ENCODE measurements at places on chromosomes 1 and 21.

DNA sequence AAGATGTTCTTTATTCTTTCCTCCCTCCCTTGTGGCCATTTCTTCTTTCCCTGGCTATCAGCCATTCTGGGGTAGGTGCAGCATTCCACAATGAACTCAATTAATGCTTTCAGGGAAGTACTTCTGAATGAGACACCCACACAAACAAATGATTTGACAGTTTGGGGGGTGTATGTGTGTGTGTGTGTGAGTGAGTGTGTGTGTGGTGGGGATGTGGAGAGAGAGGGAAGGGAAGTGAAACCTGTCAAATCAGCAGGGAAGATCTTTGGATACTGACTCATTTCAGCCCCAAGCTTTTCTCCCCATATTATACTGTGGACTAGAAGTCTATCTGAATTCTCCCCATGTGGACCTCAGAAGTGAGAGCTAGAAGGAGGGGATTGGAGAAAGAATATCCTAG is 154.9 kb upstream of the CD34 start:
- no peak for DNase-seq

DNA sequence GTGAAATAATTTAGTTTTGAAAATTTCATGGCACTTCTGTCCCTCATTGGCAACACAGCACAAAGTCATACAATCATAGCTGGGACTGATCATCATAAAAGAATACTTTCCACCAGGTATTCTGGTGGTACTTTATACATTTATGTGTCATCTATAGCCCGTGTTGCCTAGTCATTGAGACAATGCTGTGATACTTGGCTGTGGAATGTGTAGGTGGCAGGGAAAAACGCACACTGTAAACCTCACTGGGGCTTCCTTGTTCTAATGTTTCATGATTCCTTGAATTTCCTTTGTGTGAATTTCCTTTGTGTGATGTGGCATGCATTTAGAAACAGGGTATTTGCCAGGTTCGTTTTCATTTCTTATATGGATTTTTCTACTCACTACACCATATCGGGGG is 118.3 kb downstream of the FMN2 start:
- DNase-seq, result peak; percentile 18

DNA sequence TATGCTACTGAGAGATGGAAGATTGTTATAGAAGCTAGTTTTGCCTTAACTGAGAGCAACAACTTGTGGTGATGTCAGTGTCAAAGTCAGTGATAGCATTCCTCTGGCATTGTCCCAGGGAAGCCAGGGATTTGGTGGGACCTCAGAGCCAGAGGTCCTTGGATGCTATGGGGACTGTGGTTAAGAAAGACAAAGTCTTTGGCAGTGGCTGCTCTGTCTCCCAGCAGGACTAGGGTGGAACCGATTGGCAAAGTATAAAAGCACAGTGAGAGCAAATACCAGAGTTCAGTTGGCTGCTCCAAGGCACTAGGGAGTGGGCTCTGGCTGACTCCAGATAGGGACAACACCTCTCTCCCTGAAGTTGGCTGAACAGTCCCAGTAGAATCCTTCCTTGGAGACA is 104.8 kb downstream of the GDAP2 start:
- no peak for DNase-seq

DNA sequence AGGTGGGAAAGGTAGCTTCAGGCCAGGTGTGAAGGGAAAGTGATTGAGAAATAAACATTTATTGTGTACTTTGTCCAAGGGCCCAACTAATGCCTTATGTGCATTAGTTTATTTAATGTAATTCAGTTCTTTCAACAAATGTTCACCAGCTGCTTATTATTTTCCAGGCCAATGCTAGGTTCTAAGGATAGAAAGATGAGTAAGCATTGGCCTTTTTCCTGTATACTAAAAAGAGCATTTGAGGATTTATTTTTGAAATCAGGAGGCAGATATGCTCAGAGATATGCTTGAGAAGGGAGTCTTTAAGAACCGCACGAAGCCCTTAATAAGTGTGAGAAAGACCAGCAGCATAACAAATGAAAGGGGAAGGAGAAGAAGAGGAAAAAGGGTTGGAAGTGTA is 32.0 kb downstream of the CLCA1 start:
- no peak for DNase-seq

DNA sequence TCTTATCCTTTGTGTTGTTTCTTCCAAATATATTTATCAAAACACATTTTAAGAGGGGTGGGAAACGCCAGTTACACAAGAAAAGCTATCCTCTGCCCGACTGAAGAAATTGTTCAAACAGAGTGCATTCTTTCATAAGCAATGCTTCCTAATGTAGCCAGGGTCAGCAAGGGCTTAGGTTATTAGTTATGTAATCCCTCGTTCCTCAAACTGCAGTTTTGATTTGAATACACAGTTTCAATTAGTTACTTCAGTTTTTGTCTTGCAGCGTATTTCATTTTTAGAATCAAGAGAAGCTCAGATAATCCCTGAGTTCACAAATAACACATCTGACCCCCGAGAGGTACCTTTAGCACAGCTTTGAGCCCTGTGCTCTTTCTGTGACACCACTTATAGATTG is 141.7 kb upstream of the NRIP1 start:
- DNase-seq, result no peak

DNA sequence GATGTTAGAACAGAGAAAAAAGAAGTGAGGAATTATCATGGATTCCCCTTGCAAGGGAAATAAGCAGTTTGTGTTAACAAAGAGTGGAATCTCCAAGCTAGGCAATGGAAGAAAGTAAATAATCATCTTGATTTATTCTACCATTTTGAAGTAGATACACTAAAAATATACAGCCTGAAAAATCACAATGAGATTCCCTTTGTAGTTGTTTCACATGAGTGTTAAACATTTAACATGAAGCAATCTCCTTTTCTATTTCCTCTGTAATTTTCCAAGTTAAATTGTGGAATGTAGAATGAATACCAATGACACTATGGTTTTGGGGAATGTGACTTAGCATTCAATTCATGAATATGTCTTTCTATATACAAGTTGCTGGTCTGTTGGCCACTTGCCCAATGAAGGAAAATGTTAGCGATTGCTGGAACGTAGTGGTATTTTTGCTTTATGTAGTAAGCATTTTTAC is 5.7 kb downstream of the TGFB2 start:
- DNase-seq, result peak; percentile 37

DNA sequence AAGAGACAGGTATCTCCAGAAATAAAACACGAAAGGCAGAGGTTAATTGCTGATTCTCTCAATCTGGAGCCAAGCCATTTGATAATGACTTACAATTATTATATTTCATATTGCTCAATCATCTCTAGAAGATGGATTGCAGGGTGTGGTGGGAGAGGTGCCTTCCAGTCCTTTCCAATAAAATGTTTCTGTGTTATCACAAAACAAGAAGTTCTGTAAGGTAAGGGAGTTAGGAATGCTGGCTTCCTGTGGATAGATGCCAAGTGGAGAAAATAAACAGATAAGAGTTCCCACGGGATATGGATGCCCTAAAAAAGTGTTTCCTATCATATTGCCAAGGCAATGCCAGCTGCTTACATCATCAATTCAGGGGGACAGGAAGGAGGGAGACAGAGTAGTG is 7.2 kb upstream of the CCN1 start:
- DNase-seq, result no peak

- peak; percentile 91 for DNase-seq
Observed at GRCh38 chr1:17865912-17866739, 111.0 kb downstream of the ACTL8 start.

DNA sequence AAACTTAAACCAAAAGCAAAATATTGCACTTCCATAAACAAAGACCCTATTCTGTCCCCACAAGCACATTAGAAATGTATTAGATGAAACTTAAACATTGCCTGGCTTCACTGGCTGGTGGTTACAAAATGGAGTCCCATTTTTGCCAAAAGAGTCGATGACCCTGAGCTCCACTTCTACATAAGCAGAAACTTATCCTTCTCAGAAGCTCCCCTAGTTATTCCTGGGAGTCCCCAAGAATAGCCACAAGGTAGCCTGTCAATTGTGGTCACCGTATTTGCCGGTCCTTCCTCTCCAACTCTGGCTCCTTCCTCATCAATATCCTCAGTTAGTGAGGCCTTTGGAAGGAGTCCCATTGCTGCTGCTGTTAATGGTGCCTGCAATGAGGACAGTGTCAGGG is 37.3 kb downstream of the CDCP2 start:
- DNase-seq, result no peak

- no peak for DNase-seq
Observed at GRCh38 chr1:22057861-22058260, 5.4 kb downstream of the CDC42 start.

DNA sequence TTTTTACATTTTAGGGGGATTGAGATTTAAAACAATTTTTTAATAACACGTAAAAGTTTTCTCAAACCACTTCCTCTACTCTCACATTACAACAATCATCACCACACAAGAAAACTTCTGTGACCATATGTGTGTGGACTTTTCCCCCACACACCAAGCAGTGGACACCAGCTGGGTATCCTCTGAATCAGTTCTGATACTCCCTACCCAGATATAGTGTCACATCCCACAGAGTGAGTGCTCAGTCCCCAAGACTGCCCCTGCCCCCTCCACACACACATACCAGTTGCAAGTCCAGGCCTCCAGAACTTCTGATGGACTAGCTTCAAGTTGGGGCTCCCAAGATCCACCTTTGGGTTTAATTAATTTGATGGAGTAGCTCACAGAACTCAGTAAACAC is 53.3 kb upstream of the QSOX1 start:
- DNase-seq, result no peak

GRCh38 chr1:201253906-201254624 is 29.2 kb upstream of the PKP1 start:
- DNase-seq, result no peak

DNA sequence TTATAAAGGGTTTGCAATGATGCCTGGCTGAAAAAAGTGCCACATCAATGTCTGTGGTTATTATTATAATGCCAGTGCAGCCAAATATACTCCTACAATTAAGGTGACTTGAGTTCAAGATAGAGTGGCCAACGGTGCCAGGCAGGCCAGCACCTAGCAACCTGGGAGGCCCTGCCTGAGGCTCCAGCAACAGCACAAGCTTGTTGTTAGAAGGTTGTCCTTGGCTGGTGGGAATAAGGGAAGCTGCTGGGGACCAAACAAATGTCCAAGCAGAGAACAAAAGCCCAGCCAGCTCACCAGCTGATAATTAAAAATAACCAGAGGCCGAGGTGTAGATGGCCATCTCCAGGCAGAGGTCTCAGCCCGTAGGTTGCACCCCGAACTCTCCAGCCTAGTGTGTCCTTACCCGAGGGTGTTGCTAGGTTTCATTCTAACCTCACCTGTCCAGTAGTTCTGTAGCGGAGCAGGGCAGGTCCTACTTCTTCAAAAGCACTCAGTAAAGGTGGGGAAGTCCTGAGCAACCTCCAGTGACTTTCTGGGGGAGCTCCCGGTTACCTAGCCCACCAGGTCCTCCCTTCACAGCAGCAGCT is 1.9 kb downstream of the TMPRSS2 start:
- DNase-seq, result no peak

DNA sequence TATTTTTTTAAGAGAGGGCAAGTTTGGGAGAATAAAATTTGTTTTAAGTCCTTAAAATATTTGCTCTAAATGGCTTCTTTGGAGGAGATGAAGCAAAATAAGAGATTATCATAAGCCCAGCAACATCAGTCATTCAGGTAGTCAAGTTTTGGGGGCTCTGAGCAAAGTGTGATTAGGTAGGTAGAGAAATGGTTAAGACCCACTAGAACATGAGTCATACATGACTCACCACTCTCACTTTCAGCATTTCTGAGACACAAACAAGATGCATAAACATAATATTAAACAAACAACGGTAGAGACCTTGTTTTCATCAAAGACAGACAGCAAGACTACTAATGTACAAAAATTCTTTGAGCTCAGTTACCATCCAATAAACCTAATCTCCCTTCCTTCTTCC is 272.2 kb downstream of the LMO4 start:
- DNase-seq, result no peak

- DNase-seq, result no peak
Observed at GRCh38 chr1:15691434-15692032, 7.4 kb downstream of the PLEKHM2 start.

GRCh38 chr21:45861156-45861870 is 120.3 kb upstream of the COL6A1 start:
- DNase-seq, result no peak

DNA sequence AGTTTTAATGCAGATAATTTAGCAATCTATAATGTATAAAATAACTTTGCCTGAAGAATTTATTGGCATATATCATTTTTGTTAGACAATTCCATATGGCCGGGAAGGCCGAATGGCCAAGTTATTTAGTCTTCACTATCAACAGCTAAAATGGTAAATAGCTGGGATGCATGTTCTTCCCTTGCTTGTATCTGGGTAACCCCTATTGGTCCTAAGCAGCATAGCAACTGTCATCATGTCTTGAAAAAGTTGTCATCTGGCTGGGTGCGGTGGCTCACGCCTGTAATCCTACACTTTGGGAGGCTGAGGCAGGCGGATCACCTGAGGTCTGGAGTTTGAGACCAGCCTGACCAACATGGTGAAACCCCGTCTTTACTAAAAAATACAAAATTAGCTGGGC is 340.0 kb upstream of the DPYD start:
- DNase-seq, result no peak

DNA sequence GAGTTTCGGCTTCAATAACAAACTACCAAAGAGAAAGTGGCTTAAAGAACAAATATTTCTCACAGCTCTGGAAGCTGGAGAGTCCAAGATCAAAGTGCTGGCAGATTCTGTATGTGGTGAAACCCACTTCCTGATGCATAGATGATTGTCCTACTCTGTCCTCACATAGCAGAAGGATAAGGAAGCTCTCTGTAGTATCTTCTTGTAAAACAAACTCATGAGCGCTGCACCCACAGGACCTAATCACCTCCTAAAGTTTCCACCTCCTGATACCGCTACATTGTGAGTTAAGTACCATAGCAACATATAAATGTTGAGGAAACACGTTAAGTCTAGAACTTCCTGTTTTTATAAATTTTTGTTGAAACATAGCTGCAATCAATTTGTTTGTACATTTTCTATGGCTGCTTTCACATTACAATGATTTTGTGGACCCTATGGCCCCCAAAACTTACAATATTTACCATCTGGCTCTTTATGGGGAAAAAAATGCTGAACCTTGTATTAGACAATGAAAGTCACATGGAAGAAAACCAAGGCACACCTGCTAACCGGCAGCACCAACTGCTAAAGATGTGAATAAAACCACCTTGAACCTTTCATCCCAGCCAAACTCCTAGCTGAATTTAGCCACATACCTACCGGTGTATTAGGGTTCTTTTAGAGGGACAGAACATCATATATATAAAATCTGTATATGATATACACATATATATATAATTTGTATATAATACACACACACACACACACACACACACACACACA is 1423.4 kb downstream of the NCAM2 start:
- no peak for DNase-seq

GRCh38 chr1:86636898-86637297 is 67.5 kb upstream of the SH3GLB1 start:
- no peak for DNase-seq

- peak; percentile 12 for DNase-seq
Observed at GRCh38 chr1:155858800-155859233, 550 bp upstream of the SYT11 start.

DNA sequence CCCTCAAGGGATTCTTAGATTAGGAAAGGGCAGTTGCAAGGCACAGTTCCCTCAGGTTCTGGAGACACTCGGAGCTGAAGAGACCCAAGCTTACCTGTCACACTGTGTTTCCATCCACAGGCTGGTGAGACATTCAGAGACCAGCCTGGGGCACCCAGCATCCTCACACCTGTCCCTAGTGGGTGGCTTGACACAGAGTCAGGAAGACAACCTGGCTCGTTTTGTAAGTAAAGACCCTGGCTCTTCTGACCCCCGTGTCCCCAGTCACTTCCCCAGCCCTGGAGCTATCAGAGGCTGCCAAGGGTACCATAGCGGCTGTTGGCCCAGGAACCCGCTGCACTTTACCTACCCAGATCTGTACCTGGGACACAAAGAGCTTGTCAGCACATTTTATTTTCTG is 409.8 kb downstream of the MATN1 start:
- DNase-seq, result no peak
